ENCODE measurements at places on chromosomes 12 and 14. TPM values are rescaled to one million over a fixed set of nuclear protein-coding genes. Genes with fewer than 3 reads are reported as not detected.
A peak's percentile ranks its signal among the peaks of the same experiment; 100 is the strongest.

Gene CDK2
- 60.8 TPM for total RNA-seq

Gene MED6
- 53.5 TPM for total RNA-seq

Gene KRT2
- not detected for total RNA-seq

Gene PTPN6
- total RNA-seq = 19.8 TPM

Gene CNPY2
- 221 TPM for total RNA-seq

Gene POTEM
- total RNA-seq = not detected

Gene LAG3
- 1.7 TPM for total RNA-seq

Gene PHLDA1
- total RNA-seq = 106 TPM

Gene CAND1
- 246 TPM for total RNA-seq

Gene FGD6
- total RNA-seq = 39.5 TPM

- no peak for DNase-seq
These were observed 148.7 kb downstream of the BCL11B start for GRCh38 chr14:99123208-99123870.

DNA sequence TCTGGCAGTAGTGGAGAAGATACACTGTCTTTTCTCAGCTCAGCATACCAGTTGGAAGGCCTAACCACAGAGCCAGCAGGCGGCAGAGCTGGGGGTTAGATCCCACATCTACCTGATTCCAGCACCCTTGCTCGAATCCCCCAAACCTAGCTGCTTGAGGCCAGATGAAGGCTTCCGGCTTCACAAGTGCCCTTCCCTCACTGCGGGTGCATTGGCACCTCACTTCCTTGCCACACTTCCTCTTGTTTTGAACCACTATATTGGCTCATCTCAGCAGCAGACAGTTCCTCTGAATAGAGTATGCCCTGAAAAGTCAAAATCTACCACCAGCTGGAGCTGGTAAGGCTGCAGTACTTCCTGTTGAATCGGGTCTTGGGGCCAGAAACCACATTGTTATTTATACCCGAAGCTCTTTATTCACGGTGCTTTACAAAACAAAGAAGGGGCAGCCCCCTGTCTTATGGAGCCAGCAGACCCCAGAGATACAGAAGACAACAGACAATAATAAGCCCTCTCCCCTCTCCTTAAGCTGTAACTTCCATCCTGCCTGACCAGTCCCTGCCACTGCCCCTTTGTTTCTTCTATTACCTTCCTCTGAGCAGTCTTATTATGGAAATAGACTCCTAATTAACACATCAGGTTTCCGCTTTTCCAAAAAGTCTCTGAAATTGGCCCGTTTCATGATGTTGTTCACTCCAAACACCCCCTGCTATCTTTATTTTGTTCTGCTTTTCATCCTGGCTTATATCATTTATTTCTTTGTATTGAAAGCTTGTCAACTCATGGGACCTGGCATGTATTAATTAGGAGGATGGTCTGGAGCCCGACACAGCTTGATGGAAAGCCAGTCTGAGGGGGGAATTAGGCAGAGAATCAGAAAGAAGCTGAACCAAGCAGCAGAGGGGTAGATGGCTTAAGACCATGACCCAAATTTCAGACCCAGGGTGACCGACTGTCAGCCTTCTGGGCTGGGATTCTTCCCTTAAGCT, 233.5 kb downstream of the EFCAB11 start:
- DNase-seq = peak; percentile 46

- no peak for DNase-seq
These were observed 114.3 kb downstream of the SLC16A7 start for GRCh38 chr12:59710004-59710628.

DNA sequence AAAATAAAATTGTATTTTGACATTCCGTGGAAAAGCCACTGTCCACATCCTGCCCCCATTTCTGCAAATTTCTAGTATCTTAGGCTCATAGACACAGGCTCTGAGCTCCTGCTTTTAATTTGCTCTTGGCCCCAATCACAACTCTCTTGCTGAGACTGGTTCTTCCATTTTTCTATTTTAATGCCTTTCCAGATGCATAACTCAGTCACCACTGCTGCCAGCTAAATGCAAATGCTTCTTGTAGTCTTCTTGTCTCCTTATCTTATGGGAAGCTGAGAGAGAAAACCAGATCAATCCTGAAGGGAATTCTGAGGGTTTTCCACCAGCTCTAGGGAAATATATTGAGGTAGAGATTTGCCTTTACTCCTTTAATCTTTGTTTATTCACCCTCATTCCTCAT, 149.0 kb downstream of the DHRS2 start:
- DNase-seq = no peak

DNA sequence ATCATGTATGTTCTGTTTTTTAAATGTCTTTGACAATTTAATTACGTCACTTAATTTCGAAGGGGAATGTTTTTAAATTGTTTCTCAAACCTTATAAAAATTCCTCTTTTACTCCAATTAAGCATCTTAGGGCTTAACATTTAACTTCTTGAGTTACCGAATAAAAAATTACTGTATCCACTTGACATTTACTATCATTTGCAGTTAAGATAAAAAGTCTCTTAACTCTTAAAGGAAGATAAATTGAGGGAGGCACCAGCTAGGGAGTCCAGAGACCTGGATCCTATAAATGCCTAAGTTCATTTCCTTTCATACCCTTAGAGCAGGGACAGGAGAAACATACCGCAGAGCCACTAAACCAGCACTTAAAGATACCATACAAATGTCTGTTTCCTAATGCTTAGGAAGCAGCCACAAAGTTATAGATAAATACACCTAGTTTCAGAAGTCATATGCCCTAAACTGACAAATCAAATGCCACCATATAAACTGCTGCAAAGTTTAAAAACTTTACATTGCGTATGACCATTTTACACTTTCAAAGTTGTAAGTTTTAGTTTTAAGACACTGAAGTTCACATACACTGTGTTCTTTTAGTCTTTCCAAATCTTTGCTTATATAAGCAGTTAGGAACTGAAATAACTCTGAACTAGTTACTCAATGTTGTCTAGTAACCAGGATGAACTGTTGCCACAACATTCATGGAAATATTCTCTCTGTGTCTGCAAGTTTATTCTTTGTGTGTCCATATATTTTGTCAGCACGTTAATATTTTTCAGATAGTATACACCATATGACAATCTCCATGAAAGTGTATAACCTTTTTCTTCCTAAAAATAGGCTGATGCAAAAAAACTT, 71.2 kb downstream of the GALNT4 start:
- no peak for DNase-seq

- DNase-seq = no peak
These were observed 58.6 kb downstream of the SLC38A1 start for GRCh38 chr12:46209914-46210872.

DNA sequence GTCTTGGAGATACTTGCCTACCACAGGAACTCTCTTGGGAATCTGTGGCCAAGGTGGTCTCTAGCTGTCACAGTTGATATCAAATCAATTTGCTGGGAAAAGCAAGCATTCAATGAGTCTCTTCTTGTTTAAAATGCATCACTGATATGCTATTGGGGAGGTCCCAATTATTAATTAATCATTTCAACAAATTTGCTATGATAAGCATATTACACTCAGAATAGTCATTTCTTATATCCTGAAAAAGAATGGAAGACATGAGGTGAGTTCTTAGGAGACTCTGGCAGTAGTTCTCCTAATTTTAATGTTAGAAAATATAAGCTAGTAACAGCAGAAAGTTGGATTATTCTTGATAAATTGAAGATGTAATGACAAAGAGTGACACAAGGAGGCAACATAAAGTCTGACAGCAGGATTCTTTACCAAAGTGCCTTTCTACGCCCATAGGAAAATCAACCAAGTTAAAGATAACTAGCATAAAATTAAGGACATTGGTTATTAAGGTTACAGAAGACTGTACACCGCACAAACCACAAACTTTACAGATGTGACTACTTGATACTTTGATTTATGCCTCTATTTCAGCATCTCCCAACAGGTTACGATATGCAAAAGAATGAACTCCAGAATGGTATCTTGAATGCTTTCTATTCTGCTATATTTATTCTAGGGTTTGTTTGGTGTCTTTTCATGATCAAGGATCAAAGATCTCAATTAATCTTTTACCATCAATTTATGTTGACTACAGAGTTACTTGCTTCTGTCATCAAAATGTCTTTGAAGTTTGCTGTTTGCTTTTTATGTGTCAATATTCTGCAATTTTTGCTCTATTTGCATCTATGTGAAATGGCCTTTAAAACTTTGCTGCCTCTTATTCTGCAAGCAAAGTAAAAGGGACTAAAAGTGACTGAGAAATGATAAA, 349.6 kb upstream of the CLEC14A start:
- DNase-seq = no peak

DNA sequence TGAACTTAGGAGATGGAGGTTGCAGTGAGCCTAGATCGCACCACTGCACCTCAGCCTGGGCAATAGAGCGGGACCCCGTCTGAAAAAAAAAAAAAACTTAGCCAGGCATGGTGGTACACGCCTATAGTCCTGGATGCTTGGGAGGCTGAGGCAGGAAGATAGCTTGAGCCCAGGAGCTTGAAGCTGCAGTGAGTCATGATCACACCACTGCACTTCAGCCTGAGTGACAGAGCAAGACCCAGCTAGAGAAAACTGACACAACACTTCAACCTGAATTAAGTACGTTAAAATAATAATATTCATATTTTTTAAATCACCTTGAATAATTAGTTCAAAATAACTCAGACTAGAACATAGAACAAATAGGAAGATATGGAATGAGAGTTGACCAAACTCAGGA, 5.7 kb upstream of the CATSPERB start:
- DNase-seq = no peak

DNA sequence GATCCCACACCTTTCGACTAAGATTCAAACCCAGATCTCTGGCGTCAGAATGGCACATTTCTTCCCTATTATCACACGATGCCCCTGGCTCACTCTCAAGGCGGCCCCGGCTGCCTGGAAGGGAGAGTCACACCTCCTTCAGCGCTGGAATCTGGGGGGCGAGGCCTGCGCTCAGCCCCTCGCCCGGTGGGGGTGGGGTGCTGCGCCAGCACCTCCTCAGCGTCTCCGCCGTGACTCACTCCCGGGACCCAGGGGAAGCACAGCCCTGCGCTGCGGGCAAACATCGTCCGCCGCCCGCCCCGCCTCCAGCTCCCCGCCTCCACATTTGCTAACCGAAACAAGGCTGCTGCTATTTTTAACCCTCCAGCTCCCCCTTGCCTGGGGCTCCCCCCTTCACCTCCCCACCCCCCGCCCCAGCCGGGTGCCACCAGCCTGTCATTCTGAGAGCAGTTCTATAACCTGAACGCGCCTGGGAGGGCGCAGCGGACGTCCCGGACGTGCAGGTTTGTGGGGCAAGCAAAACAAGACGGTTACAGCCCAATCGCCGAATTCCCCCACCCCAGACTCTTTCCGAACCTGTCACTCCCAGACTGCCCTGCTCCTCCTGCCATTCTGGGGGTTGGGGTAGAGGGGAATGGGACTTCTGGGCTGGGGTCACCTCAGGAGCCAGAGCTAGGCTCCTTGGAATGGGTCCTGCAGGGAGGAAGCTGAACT, 6.7 kb downstream of the HDAC7 start:
- peak; percentile 93 for DNase-seq

DNA sequence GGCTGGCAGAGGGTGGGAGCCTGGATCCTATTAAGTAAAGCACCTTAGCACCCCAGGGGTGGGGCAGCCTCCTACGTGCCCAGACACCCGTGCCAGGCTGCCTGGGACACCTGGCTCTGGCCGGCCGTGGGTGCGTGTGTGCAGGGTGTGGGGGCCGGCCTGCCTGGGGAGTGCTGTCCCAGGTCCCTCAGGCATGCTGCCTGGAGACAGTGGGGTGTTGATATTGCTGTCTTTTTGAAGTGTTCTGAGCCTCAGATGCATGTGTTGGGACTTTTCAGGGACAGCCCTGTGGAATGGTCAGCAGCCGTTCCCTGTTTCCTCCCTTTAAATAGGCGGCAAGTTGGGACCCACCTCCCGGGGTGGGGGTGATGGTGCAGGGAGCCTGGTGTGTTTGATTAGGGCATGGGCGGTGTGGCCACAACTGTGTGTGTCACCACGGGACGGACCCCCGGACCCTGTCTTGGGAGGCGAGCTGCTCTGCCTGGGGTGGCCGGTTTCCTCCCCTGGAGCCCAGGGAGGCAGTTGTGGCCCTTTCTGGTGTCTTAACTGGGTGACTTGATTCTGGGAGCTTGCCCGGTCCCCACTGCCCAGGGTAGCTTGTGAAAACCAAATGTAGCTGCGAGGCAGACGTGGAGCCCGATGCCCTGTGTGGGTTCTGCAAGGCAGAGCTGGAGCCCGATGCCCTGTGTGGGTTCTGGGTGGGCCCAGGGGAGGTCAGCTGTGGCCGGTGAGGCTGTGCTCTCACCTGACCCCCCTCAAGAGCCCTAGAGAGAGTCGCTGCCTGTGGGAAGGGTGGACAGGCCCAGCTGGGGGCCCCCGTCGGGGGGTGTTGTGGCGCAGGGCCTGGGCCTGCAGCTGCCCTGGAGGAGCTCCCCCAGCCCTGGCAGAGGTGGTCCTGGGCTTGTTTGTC, 8.2 kb downstream of the ULK1 start:
- no peak for DNase-seq

GRCh38 chr12:28158353-28158752, 31.9 kb upstream of the CCDC91 start:
- no peak for DNase-seq

- no peak for DNase-seq
These were observed 166.1 kb upstream of the E2F7 start for GRCh38 chr12:77231501-77231918.

GRCh38 chr14:54087376-54087775, 130.8 kb upstream of the BMP4 start:
- no peak for DNase-seq

GRCh38 chr12:121781998-121782979, 11.2 kb downstream of the RHOF start:
- peak; percentile 33 for DNase-seq

GRCh38 chr14:74606727-74607126, 5.3 kb downstream of the LTBP2 start:
- DNase-seq = no peak

DNA sequence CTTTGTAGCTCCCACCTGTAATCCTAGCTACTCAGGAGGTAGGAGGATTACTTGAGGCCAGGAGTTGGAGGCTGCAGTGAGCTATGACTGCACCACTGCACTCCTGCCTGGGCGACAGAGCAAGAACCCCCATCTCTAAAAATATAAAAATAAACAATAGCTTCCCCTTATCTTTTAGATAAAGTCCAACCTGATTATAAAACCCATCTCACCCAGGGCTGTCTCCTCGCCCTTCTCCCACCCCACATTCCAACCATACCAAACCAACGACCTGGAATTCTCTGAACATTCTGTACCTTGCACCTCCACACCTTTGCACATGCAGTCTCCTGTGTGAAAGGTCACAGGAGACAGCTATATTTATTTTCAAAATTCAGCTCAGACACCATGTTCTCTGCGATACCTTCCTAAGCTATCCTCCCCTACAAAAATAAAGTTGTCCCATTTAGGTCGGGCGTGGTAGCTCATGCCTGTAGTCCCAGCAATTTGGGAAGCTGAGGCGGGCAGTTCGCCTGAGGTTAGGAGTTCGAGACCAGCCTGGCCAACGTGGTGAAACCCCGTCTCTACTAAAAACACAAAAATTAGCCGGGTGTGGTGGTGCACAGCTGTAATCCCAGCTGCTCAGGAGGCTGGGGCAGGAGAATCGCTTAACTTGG, 7.7 kb downstream of the SLC7A7 start:
- DNase-seq = no peak

- DNase-seq = no peak
These were observed 124.6 kb downstream of the RFLNA start for GRCh38 chr12:124419292-124420040.

GRCh38 chr12:53205747-53206419, 1.2 kb downstream of the ITGB7 start:
- DNase-seq = peak; percentile 30

GRCh38 chr14:50530794-50531365, 1.5 kb downstream of the MAP4K5 start:
- DNase-seq = no peak

Data from H9 (cell line).